ENCODE measurements at places on chromosomes 7 and 10.

DNA sequence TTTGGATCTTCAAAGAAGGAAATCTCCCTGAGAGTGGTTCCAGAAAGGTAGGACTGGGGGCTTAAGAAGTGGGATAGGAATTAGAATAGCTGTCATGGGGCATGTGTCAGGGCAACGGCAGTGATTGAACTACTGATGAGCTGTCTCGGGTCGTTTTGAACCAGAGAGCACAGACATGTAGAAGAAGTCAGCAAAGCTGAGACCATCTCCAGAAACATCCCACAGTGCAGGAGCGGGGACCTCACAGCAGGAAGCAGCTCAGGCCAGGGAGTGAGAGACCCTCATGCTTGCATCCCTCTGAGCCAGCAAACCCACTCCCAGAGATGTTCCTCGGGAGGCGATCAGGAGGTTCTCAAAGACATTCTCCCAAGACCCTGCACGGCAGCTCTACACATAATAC, 60.1 kb downstream of the AOC1 start:
- DNase-seq: no peak

GRCh38 chr10:28318626-28319025, 15.8 kb upstream of the MPP7 start:
- no peak for DNase-seq

DNA sequence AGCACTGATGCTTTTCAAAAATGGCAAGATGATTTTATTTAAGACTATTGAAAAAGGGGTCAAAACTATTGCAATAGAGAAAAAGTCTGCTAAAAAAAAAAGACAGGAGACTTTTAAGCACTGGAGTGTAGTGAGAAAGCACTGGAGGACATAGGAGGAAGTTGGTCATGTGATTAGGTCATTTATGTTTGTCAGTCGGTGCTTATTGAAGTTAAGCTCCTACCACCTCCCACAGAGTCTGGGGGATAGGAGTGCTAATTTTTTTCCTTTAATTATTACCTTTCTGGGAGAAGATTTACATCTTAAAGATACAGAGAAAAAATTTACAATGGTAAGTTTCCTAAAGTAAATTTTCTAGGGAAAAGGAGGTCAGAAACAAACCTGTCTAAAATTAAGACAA, 80.2 kb upstream of the TMEM229A start:
- no peak for DNase-seq

- peak; percentile 30 for DNase-seq
Observed at GRCh38 chr7:130491841-130492522, at the start of gene MEST. Gene MEST, plus strand, starts transcription at chr7:130492085. Its CDS starts 229 bp downstream, at chr7:130492314.

- DNase-seq: no peak
Observed at GRCh38 chr7:157462419-157462771, 125.6 kb downstream of the DNAJB6 start.

- no peak for DNase-seq
Observed at GRCh38 chr10:44356139-44357022, 28.5 kb downstream of the CXCL12 start.

DNA sequence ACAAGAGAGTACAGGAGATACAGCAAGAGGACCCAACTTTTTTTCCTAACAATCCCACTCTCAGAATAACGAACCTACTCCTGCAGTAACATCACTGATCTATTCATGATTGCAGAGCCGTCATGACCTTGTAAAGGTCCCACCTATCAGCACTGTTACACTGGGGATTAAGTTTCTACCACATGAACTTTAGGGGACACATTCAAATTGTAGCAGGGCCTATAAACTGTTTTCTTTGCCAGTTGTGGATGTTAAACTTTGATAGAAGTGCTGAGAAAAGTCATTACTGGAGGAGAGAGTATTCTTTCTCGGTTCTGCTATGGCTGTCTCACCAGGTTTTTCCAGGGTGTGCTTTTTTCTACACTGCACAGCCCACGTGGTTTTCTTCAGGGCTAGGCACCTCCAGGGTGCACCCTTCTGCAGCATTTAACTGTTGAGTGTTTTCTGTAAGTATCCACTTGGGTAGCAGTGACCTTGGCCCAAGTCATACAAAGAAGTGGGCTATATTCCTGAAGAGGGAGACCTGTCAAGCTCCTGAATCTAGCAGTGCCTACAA, 131.6 kb upstream of the AHR start:
- no peak for DNase-seq

DNA sequence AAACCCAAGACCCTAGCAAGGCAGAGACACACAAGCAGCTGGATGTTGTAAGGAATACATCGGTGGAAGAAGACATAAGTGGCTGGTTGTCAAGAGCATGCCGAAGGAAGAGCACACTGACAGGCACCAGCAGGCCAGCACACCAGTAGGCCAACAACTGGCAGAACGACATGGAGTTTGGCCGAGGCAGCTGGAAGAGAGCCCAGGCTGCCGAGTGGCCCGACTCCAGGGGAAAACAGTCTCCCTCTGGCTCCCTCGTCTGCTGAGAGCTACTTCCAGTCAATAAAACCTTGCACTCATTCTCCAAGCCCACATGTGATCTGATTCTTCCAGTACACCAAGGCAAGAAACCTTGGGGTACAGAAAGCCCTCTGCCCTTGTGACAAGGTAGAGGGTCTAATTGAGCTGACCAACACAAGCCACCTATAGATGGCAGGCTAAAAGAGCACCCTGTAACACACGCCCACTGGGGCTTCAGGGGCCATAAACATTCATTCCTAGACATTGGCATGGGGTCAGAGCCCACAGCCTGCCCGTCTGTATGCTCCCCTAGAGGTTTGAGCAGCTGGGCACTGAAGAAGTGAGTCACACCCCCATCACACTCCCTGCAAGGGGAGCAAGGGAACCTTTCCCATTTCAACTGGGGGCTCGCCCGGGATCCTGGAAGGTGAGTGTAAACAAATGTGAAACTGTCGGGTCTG, 14.7 kb upstream of the TNS3 start:
- no peak for DNase-seq

DNA sequence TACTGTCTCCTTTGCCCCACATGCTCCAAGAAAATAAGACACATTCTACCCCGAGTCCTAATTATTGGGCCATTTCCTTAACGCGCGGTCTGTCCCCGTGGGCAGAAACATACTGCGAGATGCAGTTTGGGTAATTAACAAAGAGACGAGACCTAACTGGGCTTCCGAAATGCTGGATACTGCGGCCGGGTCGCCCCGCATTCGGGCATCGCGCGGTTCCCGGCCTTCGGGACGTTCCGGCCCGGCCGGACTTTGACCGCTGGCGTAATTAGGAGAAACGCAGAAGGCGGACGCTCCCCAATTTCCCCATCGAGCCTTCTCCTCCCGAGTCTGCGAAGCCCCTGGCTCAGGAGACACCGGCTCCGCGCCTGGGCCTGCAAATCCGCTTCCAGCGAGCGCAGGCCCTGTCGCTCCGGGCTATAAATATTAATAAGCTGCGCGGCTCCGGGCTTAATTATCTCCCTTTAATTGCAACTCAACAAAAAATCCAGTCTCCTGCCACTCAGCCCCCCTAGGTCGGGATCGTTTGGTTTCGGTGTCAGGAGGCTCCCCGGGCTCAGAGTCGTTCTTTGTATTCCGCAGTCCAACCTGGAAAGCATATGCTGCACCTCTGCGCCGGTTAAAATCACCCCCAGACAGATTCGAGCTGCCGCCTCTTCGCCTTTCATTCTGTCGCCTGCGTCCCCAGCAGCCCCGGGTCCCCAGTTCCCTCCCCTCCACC, 131.5 kb downstream of the SPAG6 start:
- DNase-seq: peak; percentile 44

GRCh38 chr7:98852826-98853225, 17.0 kb downstream of the TMEM130 start:
- DNase-seq: no peak

- DNase-seq: no peak
Observed at GRCh38 chr10:69222157-69223027, 2.3 kb downstream of the HKDC1 start.

- no peak for DNase-seq
Observed at GRCh38 chr7:141333459-141333858, 217.8 kb upstream of the AGK start.

DNA sequence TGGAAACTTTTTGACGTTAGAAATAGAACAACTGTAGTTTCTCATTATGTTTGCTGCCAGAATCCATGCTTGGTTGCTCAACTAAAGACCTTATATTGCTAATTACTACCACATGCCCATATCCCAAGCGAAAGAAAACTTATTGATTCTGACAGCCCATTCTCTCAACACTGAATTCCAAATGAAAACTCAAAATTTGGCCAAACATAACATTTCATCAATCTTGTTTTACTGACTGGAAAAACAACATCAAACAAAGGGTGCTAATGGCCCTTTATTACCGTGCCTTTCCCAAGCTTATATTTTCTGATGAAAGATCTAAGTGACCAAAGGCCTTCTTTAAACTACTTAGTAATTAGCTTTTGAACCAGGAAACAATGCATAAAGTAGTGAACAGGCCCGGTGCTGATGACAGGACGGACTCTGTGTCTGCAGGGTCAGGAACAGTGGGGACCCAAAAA, 531.8 kb downstream of the KCNMA1 start:
- DNase-seq: no peak

DNA sequence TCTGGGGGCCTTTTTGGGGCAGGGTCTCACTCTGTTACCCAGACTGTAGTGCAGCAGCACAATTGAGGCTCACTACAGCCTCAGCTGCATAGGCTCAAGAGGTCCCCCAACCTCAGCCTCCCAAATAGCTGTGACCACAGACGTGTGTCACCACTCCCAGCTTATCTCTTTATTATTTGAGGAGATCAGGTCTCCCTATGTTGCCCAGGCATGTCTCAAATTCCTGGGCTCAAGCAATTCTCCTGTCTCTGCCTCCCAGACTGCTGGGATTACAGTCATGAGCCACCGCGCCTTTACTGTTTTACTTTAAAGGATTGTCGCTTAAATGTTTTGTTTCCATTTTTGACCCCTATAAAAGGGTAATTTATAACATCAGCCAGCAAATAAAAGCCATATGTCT, 502.6 kb upstream of the AUTS2 start:
- DNase-seq: no peak

- no peak for DNase-seq
Observed at GRCh38 chr7:106069471-106070200, 42.5 kb downstream of the SYPL1 start.

DNA sequence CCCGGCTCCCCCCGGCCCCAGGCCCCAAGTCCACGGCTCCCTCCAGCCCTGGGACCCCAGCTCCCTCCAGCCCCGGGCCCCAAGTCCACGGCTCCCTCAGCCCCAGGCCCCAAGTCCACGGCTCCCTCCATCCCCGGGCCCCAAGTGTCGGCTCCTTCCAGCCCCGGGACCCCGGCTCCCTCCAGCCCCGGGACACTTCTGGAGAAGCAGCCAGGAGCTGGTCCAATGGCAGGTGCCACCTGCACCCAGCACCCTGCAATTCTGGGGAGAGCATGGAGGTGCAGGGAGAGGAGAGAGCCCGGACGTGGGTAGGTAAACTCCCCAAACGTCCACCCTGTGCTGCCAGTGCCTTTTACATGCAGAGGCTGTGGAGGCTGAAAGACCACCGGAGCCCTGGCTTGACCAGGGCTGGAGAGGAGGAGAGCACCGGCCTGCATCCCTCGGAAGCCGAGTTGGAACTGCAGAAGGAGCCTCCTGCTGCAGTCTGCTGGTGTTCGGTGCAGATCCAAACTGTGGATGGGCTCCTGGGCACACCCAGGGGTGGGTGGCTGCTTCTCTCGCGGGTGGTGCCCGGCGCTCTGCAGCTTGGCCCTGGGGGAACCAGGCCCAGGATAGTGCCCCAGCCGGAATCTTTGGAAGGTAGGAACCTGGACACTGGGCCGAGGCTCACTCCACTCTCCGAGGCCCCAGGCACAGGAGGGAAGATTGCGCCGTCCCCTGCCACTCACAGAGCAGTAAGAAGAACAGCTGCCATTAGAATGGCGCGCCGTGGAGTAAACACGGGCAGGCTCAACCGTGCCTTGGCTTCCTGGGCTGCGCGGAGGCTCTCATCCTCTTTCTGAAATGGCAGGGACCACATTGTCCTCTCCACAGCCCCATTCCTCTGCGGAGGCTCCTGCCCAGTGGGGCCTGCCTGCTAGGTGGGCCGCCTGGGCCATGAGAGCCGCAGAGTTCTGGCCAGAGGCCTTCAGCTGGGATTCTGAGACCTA, 14.7 kb downstream of the SHH start:
- no peak for DNase-seq

DNA sequence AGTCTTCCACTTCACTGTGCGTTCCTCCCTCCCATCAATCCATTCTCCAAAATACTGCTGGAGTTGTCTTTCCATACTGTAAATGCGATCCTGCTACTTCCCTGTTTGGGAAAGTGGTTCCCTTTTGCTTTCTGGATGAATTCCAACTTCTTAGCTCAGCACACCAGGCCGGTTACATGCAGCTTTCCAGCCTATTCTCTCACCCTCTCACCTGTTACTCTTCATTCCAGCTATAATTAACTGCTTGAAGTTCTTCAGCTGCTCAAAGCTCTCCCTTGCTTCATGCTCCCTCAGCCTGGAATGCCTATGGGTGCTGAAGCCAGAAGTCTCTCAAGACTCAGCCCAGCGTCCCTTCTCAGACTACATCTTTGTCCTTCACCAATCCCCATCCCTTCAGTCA, 6.0 kb upstream of the ZNRF2 start:
- DNase-seq: no peak

GRCh38 chr7:156994417-156994816, 16.0 kb downstream of the MNX1 start:
- DNase-seq: no peak

DNA sequence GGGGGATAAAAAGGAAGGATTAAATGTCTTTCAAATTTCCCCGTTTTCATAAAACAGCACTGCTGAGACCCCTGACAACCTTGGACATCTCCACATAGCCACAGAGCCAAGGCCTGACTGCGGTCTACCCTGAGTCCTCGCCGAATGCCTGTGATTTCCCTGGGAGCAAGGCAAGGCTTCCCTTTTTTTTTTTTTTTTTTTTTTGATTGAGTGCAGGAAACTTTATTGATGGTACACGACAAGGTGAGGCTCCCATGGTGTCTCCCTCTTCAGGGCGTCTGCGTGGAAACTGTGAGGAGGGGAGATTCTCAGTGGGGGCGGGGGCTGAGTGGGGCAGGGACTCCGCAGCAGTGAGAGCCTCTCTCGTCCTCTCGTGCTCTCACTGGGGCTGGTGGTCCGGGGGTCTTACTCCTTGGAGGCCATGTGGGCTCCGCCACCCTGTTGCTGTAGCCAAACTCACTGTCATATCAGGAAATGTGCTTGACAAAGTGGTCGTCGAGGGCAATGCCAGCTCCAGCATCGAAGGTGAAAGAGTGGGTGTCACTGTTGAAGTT, 4.2 kb upstream of the RPP38 start:
- no peak for DNase-seq

Measured in dorsolateral prefrontal cortex (tissue), 122 donors.